ENCODE measurements at places on chromosomes 5 and 9.
A peak's percentile ranks its signal among the peaks of the same experiment; 100 is the strongest.

- no peak for DNase-seq
These were observed at the start of gene ARHGEF28 for GRCh38 chr5:73625944-73626811. TSS of gene ARHGEF28 (plus strand) at chr5:73626196. CDS start at chr5:73684852, 58,656 bp downstream.

- no peak for DNase-seq
These were observed 119.4 kb upstream of the VLDLR start for GRCh38 chr9:2502210-2502609.

DNA sequence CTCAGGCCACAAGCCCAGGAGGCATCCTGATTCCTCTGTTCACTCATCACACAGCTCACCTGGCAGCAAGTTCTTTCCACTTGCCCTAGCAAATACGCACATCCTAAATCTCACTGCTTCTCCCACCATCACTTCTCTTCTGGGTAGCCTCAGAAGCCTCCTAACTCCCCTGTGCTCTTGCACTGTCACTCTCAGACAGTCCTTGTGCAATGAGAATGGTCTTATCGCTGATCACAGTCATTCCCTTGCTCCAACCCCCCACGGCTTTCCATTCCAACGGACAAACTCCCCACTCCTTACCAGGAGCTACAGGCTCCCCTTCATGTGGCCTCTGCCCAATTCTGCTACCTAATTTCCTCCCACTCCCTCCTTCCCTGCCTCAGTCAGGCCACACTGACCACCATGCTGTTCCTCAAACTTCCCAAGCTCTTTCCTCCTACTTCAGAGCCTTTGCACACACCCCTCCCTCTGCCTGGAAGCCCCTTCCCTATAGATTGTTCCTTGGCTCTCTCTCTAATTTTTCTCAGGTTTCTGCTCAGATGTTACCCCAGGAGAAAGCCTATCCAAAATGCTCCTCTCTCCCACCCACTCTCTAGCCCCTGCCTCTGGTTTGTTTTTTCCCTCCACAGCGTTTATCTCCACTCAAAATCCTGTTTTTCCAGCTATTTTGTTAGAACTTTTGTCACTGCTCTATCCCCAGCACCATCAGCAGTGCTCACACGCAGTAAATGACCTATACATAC is 34.1 kb upstream of the TNFAIP8 start:
- no peak for DNase-seq

DNA sequence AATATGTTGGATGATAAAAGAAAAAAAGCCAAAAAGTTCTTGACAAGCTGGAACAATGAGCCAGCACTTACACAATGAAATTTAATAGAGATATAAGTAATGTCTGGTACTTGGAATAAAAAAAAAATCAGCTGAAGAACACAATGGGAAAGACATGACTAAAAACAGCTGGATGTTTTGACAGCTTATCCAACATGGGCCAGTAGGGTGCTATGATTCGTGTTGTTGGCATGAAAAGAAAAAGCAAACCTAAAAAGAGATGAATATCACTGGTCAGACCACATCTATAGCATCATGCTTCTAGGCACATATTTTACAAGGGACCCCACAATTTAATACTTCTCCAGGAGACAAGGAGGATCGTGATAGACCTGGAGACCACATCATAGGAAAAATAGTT is 175.3 kb downstream of the ARL15 start:
- DNase-seq = no peak

- DNase-seq = no peak
These were observed 65.1 kb downstream of the GRIA1 start for GRCh38 chr5:153555420-153556114.

DNA sequence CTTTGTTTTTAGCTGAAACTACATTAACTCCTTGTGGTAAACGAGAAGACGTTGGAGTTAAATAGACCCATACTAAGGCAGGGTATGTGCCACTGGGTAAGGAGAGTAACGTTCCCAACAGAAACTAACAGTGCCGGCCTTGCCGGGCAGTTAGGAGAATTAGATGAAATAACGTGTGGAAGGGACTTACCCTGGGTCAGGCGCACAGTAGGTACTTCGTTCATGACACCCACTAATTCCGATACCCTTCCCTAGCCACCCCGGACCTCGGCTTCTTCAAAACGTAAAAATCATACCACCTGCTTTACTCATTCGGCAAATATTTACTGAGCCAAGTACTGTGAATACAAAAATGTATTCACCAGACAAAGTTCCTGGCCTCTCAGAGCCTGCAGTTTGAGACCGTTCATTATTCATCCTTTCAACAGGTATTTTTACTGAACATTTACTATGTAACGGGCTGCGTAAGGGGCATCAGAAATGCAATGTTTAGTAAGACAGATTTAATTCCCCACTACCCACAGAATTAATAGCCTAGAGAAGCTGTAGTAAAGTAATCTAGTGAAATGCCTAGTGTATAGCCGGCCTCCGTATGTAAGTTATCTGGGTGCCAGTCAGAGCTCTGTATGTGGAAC is 3.2 kb upstream of the SMIM23 start:
- DNase-seq = no peak

GRCh38 chr9:129247285-129248153 is 69.5 kb upstream of the IER5L start:
- no peak for DNase-seq

- no peak for DNase-seq
These were observed 12.1 kb downstream of the ERAP1 start for GRCh38 chr5:96795626-96796025.

GRCh38 chr5:178309271-178310013 is 76.8 kb upstream of the PHYKPL start:
- no peak for DNase-seq

DNA sequence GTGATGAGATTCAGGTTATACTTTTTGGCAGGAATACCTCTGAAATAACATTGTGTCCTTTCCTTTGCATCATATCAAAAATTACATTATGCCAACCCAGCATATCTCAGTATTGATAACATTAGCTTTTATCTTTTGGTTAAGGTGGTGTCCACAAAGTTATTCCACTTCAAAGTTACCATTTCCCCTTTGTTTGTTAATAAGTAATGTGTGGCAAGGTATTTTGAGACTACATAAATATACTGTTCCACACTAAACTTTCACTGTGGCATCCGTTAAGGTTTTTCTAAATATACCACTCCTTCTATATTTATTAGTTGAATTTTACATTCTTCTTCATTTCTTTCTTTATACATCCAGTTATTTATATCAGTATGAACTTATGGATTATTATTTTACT is 14.1 kb upstream of the ARHGEF37 start:
- no peak for DNase-seq

DNA sequence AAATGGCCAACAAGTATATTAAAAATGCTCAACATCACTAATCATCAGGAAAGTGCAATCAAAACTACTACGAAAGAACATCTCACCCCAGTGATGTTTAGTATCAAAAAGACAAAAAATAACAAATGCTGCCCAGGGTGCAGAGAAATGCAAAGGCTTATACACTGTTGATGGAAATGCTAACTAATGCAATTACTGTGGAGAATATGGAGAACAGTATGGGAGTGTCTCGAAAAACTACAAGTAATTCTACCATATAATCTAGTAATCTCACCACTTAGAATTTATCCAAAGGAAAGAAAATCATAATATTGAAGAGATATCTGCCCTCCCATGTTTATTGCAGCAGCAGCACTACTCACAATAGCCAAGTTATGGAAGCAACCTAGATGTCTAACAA is 246.5 kb upstream of the VLDLR start:
- no peak for DNase-seq

GRCh38 chr5:14105718-14106410 is 37.3 kb upstream of the TRIO start:
- DNase-seq = no peak

GRCh38 chr5:168699002-168699401 is 119.8 kb upstream of the PANK3 start:
- no peak for DNase-seq

GRCh38 chr9:84331119-84331809 is 9.3 kb downstream of the SLC28A3 start:
- peak; percentile 39 for DNase-seq

DNA sequence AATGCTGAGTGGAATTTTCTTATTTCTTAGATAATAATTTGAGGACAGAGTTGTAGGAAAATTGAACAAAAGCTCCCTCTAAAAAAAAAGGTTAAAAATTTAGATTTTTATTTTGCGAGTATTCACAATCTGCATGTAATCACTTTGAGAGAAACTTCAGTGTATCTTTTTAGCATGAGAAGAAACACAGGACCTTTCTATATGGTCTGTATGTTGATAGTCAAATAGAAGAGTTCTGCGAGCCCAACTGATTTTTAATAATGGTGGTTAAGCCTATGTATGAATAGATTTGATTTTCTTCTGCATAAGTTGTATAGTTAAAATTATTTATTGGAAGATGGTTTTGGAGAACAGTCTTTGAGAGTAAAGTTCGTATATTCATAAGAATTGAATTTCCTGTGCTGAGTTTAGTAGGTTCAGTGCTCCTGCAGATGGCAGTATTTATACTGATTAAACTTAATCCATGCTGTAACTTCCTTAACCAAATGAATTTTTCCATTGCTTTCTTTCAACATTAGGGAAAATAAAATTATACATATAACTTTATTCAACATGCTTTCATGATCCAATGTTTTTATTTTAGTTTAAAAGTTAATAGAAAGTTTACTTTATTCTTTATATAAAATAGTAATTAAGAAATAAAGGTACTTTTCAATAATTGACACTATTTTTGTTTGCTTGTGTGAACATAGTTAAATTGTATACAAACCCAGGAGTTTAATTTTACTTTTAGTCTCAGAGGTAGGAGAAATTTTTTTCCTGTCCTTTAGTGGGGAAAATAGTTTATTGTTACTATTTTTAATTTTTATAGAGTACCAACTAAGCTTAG is 19.6 kb downstream of the TCERG1 start:
- no peak for DNase-seq

GRCh38 chr5:140239939-140240700 is 62.8 kb downstream of the PFDN1 start:
- DNase-seq = peak; percentile 55

DNA sequence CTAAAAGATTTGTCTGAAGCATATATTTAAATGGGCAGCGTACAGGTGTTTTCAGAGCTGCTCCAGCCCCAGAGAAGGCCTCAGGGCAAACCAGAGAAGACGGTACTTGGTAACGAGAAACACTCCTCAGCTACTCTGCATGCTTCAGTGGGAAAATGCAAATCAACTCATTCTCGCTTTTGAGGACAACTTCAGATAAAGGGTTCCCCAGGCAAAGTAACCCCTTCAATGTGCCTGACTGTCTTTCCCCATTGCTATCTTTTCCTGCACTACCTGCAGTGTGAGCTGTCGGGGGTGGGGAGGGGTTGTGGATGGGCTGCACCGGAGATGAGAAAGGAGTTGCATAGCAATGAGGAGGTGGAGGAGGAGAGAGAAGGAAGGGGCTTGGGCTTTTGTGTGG is 339.7 kb upstream of the CLINT1 start:
- no peak for DNase-seq

GRCh38 chr9:128818839-128819715 is 777 bp downstream of the ENDOG start:
- DNase-seq = peak; percentile 7

GRCh38 chr5:97752871-97753270 is 569.8 kb upstream of the RIOK2 start:
- DNase-seq = no peak

GRCh38 chr9:104776797-104777196 is 12.9 kb downstream of the NIPSNAP3B start:
- no peak for DNase-seq

DNA sequence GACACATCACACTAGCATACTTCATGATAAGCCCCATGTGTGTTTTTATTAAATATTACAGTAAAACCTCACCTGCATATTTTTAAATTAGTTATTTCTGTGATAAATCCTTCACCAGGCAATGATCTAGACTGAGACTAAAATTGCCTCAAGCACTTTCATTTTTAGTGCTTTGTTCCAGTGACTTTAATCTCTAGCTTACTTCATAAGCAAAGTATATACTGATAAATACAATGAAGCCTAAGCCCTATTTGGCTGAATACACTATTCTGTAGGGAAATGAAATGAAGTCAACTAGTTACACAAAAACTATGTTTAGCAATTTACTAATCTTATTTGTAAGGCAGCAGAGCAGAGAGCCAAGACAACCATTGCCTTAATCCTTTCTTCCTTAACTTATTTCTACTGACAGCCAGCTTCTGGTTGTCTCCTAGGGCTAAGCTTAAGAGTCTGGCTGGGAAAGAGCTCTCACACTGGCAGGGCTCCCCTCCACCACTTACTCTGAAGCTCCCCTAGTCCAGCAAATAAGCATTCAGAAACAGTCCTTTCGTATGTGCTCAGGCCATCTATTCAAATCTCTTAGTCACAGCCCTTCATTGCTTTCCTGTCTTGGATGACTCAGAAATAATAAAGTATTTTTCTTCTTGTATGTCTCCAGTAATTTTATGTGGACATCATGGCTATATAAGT is 31.4 kb upstream of the MTAP start:
- DNase-seq = peak; percentile 26

GRCh38 chr5:54717870-54718269 is 200.3 kb downstream of the SNX18 start:
- no peak for DNase-seq

GRCh38 chr9:130988400-130988747 is 20.6 kb upstream of the LAMC3 start:
- DNase-seq = no peak

DNA sequence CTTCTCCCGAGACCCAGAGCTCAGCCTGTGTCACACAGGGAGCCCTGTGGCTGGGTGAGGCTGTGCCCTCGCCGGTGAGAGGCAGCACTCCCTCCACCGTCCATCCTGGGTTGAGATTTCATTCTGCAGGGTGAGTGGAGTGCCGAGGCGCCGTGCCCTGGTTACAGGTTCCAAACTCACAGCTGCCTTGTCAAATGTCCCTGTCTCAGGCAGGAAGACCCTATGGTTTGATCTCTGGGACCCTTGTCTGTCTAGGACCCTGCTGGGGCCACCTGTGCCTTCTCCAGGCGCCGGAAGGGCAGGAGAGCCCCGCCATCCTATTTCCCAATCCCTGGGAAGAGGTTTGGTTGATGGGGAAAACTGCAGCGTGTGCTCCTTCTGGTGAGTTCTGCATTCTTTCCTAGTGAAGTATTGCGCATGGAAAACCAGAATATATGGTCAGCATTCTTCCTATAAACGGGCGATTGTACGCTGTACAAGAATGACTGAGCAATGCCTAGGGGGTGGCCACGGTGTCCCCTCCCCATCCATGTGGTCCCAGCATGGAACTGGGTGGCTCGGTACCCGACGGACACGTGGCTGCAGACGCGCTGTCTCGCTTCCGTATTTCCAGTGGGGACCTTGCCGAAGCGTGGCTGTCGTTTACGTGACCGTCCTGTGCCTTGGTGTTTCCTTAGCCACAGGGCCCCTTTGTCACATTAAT is 95.9 kb upstream of the COL5A1 start:
- peak; percentile 40 for DNase-seq

DNA sequence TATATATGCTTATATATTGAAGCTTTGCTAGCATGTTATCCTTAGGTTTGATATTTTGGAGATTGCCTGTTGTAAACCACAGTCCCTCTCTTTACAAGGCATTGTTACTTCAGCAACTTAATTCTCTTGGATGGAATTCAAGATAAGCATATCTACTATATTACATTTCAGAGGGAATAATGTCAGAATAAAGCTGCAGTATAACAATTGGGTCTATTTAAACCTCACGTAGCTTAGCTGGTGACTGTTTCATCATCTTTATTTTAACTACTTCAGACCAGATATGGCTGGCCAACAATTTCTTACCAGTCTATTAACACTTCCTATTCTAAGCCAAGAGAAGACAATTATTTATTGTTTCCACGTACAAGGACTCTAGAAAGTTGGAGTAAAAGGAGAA is 27.1 kb downstream of the ZCCHC10 start:
- DNase-seq = no peak

- no peak for DNase-seq
These were observed 58.4 kb downstream of the TEX10 start for GRCh38 chr9:100294341-100294740.

Data from MV-4-11 (cell line).